CD4-positive, alpha-beta T cell treated with Interleukin-6 for 4 hours (primary cell): ENCODE measurements at places on chromosomes 3 and 15.

- DNase-seq = no peak
Measured at GRCh38 chr15:33242165-33242564, 47.7 kb upstream of the FMN1 start.

DNA sequence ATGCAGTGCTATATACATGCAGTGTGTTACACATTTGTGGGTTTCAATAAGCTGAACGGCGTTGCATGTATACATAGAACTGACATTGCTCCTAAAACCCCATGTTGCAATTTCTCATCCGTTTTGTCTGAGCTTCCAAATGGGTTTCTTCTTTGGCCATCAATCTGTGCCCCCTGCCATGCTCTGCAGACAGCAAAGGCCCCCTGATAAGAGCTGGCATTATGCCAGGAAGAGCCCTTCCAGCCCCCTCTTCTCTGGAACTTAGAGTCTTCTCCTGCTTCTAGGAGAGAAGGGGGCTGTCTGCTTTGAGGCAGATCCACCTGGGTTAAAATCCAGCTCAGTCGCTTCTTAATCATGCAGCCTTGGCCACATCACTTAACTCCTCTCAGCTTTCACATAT, 254.0 kb downstream of the SLCO3A1 start:
- no peak for DNase-seq

- DNase-seq = no peak
Measured at GRCh38 chr3:82685761-82686160, 924.3 kb upstream of the GBE1 start.

DNA sequence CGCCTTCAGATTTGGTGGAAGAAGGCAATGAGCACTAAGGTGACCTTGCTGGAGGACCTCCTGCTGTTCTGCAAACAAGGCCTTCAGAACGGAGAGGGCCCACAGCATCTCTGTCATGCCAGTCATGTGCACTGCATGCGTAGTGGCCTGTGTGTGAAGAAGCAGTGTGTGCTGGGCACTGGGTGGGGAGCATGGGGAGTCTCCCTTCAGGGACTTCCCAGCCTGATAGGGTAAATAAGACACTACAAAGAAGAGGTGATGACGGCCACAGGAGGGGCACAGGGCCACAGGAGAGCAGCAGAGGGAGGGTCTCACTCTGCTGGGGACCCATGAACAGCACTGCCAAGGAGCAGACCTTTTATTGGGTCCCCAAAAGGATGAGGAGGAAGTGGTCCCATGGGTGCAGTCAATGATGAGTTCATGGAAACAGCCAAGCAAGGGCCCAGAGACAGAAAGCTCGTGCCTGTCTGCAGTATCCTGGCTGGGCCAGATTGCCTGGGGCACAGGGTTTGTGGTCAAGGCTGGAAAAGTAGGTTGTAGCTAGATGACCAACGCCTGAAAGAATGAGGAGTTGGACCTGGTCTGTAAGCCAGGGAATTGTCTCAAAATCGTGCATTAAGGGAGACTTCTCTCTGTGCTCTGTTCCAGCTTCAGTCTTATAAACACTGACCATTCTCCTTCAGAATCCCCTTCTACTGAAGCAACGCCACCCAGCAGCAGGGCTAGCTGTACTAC, 67.8 kb upstream of the SEC61A1 start:
- no peak for DNase-seq

- DNase-seq = no peak
Measured at GRCh38 chr15:45645026-45645980, 10.5 kb downstream of the SQOR start.

DNA sequence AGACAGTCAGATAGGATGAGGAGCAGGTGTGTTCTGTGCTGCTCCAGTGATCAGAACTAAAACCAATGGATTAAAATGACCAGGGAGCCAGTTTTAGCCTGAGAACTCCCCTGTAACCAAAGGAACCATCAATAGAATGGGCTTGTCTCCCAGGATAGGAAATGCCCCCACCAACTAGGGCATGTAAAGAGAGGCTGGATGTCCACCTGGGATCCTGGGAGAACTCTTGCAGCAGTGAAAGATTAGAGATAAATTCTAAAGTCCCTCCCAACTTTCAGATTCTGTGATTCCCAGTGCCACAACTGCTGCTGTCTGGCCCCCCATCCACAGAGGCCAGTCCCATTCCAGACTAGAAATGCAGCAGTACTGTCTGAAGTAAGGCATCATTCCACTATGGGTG, 33.8 kb downstream of the HDC start:
- no peak for DNase-seq

DNA sequence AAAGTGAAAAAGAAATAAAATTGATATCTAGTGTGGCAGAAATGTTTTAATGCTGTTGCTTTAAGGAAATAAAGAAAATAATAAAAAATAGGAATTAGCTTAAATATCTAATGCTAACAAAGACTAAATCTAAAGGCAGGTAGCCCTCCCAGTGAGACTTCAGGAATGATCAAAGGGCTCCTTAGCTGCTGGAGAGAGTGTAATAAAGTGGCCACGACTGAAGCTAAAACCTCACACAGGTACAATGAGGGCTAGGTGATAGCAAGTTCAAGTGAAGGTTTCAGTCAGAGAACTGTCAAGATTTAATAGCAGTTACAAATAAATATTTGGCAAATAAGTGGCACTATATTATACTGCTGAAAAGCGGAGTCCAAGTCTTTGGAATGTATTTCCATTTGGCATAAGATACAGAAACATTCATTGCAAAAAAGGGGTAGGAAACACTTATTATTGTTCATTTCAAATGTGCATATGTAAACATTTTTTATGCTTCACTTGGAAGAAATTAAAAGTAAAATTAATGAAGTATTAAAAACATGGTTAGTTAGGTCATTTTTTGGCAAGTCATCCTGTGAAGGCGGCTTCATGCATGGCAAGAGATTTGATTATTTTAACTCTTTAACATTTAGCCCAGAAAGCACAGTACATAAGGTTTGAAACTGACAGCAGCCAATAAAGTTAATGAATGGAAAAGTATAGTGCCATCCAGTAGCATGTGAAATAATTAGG, 168.2 kb downstream of the ECT2 start:
- no peak for DNase-seq

DNA sequence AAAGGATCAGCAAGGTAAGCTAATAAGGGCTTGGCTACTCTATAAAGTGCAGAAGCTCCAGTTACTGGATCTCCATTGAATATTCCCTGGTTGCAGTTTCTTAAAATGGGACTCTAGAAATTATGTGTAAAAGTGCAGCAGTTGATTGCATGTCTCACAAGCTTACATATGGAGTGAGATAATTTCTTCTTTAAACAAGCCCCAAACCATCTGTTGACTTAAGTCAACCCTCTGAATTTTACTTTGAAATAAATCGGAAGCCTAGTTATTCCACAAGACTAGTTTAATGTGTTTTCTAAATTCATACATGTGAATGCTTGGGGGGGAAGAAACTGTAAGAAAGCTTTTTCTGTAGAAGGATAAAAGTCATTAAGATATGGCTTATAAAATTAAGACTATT, 664.2 kb downstream of the NLGN1 start:
- DNase-seq = no peak

- DNase-seq = no peak
Measured at GRCh38 chr3:134749802-134750553, 45.1 kb upstream of the EPHB1 start.

DNA sequence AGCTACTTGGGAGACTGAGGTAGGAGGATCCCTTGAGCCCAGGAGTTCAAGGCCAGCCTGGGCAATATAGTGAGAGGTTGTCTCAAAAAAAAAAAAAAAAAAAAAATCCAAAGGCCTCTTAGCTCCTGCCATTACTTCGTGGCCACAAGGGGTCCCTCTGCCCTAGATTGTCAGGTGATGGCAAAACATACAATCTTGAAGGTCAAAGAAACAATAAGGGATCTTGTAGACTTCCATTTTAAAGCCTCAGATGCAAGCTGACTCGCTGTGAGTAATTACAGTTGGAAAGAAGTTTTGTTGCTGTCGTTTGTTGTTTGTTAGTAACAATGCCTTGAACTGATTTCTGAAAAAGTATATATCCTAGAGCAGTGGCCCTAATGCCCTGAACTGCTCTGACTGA, 55.9 kb upstream of the PLCL2 start:
- peak; percentile 69 for DNase-seq

DNA sequence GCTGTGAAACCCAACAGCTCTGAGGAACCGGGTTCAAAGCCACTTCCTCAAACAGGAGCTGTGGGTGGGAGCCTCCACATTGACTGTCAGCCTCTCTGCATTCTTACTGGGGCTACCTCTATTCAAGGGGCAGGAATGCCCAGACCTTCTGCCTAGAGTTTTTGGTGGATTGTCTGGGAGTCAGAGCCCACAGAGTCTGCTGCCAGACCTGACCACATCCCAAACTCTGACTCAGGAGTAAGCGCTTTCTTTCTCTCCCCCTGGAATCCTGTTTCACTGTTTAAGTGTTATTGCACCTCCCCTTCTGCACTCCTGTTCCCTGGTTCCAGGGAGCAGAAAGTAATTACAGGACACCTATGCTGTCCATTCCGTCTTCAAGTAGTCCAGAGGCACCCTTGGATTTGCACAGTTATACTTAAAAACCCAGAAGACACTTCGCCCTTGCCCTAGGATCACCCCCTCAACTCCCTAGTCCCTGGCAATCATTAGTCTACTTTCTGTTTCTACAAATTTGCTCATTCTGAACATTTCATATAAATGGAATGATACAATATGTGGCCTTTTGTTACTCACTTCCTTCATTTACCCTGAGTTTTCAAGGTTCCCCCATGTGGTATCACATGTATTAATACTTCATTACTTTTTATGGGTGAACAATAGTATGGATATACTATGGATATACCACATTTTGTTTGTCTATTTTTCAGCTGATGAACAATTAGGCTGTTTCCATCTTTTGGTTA, 37.9 kb upstream of the TJP1 start:
- no peak for DNase-seq

- DNase-seq = no peak
Measured at GRCh38 chr3:160648701-160649100, 28.3 kb upstream of the ARL14 start.

DNA sequence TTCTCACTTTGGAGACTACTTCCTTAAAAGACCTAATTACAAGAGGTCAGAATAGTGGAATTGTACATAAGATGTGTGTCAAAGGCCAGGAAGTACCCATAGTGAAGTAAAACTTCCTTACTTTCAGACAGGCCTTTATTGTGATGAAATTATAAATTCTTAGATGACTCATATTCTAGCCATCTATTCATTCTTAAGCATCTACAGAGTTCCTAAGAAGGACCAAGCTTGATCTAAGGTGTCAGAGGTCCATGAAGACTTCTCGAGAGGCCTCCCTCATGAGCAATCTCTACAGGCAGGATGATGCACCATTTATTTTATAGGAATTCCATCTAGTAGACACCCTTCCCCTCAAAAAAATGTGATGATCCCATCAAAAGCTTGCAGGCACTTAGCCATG, 493.3 kb downstream of the MAGI1 start:
- DNase-seq = no peak

- no peak for DNase-seq
Measured at GRCh38 chr3:65761446-65762234, 277.1 kb downstream of the MAGI1 start.

DNA sequence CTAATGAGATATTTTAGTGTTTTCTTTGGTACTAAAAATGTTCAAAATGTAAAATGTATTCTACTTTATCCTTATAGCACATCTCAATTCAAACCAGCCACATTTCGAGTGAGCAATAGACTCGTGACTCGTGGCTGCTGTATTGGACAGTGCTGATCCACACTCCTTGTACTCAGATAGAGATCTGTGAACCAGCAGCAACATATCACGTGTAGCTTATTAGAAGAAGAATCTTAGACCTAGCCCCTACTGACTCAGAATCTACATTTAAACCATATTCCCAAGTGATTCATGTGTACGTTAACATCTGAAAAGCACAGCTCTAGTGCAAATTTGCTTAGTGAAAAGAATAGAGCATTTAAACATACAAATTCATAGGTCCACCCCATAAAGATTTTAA, 130.9 kb downstream of the IL1RAP start:
- no peak for DNase-seq

GRCh38 chr3:10437995-10438901, 67.1 kb downstream of the ATP2B2 start:
- no peak for DNase-seq

GRCh38 chr15:87597346-87598052, 659.0 kb downstream of the NTRK3 start:
- DNase-seq = peak; percentile 5

DNA sequence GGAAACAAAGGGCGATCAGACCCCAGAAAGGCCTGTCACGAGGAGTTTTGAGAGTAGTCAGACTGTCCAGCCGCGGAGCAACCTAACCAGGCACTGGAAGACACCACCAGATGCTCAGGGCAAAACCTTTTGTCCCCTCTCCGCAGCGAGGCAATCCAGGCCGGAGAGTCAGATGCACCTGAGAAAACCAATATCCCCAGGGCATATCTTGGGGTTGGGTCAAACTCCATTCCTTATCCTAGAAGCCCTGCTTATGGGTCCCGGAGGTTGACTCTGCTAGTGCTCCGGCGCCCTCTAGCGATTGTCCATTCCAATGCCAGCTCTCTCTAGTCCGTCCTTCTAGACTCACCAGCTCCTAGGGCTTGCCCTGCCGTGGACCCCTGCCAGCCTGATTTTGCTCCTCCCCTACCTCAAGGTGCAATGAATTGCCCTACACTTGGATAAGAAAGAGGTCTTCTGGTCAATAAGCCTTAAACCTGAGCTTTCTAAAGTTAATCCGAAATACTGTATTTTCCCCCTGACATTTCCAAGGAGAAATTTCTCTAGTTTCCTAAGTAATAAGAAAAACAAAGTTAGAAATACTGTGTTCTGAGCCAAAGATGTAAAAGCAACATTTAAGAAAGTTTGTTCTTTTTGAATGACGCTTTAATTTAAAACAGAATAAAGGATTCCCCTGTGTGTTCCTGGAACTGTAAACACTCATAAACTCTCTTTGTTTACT, 5.5 kb downstream of the CPNE4 start:
- peak; percentile 62 for DNase-seq

- no peak for DNase-seq
Measured at GRCh38 chr15:96627031-96627568, 296.6 kb downstream of the NR2F2 start.

DNA sequence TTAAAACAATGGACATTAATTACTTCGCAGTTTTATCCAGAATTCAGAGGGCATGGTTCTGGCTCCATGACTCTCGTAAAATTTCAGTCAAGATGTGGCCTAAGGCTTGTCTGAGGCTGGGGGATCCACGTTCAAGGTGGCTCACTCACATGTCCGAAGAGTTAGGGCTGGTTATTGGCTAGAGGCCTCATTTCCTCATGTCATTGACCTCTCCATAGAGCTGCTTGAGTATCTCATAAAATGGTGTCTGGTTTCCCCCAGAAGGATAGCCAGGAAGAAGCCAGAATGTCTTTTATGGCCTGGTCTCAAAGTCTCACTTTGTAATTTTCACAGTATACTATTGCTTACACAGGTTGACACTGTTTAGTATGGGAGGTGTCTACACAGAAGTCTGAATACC, 67.3 kb upstream of the DCBLD2 start:
- DNase-seq = no peak

- no peak for DNase-seq
Measured at GRCh38 chr3:119557877-119558269, 1.5 kb downstream of the CD80 start.

DNA sequence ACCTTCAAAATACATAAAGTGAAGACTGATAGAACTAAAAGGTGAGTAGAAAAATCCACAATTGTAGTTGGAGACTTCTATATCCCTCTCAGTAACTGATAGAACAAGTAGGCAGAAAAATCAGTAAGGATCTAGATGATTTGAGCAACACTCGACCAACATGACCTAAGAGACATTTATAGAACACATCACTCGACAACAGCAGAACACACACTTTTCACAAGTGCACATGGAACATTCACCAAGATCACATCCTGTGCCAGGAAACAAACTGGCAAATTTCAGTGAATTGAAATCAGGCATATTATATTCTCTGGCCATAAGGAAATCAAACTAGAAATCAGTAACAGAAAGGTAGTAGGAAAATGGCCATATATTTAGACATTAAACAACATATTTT, 37.1 kb downstream of the LYSMD4 start:
- no peak for DNase-seq
